ENCODE measurements at places on chromosomes 11 and 22. TPM values are rescaled to one million over a fixed set of nuclear protein-coding genes. Genes with fewer than 3 reads are reported as not detected.

The PRAME gene
- total RNA-seq, result not detected

The SLC5A4 gene
- total RNA-seq, result 0.06 TPM

The FOLR2 gene
- total RNA-seq, result not detected

The RIN1 gene
- 2.6 TPM for total RNA-seq

The GRM5 gene
- not detected for total RNA-seq

The TCN2 gene
- total RNA-seq, result 66.5 TPM

The P4HA3 gene
- not detected for total RNA-seq

DNA sequence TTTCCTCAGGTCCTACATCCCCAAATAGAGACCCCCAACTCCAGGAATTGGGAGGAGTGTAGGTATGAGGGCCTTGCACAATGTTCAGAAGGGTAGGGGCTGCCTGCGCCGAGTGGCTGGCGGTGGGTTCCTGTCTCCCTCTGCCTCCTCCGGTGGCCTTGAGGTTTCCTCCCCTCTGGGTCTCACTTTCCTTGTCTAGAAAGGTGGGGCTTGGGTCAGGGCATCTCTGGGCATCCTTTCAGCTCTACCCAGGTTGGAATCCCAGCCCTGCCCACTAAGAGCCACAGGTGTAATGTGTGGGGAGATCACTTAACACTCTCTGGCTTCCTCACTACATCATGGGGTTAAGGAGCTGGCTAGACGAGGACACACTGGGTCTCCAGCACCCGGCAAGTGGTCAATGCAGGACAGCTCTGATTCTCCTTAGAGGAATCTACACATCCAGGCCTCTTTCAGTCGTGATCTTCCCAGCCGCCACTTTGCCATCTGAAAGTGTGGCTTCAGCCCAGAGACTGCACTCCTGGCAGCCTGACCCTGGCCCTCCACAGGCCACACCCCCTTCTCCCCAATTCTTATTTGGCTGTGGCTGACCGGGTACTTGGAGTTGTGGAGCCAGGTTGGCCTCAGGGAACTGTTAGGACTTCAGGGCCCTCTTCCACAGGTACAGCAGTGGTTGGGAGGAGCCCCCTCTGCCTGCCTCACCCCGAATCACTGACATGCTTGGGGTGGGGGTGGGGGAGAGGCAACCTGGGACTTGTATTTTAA lies 22.1 kb downstream of the PRDM11 start:
- no peak overlapping the region for H3K27ac ChIP-seq
- no peak overlapping the region for H3K4me3 ChIP-seq
- H3K4me1 ChIP-seq, result no peaks in the 10 kb centered on the region
- no peaks in the 10 kb centered on the region for H3K27me3 ChIP-seq

- H3K27me3 ChIP-seq, result no peaks in the 10 kb centered on the region
- H3K4me3 ChIP-seq, result no peak overlapping the region
- no peak overlapping the region for H3K27ac ChIP-seq
- no peaks in the 10 kb centered on the region for H3K36me3 ChIP-seq
- no peak for DNase-seq
Observed at GRCh38 chr11:69554849-69555248, 73.4 kb downstream of the LINC01488 start.

DNA sequence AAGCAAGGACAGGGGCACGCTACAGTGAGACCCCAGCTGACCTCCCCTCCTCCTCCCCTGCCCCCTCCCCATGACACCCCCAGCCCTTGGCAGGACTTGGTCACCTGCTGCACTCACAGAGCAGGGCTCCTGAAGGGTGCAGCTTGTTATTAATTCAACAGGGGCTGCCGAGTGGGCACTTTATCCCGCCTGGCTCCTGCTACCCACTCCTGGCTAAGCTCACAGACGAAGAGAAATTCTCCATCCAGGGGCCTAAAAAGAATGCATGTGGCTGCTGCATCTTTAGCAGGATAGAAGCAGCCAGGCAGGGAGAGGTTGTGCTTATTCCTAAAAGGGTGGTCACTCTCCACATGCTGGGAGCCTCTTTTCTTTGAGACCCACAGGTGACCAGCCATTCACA lies 40.3 kb downstream of the GALNT18 start:
- H3K36me3 ChIP-seq, result no peaks in the 10 kb centered on the region
- H3K27me3 ChIP-seq, result no peaks in the 10 kb centered on the region
- no peak for DNase-seq

GRCh38 chr11:9780929-9781328 lies 117.1 kb downstream of the SWAP70 start:
- no peak for DNase-seq
- no peak overlapping the region for H3K4me3 ChIP-seq
- H3K4me1 ChIP-seq, result peaks cover 13% of the 10 kb centered on the region
- H3K27ac ChIP-seq, result no peak overlapping the region

- DNase-seq, result no peak
- no peaks in the 10 kb centered on the region for H3K36me3 ChIP-seq
- peaks cover 23% of the 10 kb centered on the region for H3K4me1 ChIP-seq
- H3K27me3 ChIP-seq, result no peaks in the 10 kb centered on the region
- peak overlapping the region; percentile 96 for H3K27ac ChIP-seq
Observed at GRCh38 chr11:69658626-69659450, 16.3 kb downstream of the LTO1 start.

- H3K4me3 ChIP-seq, result no peak overlapping the region
- H3K27me3 ChIP-seq, result peaks cover 63% of the 10 kb centered on the region
- no peaks in the 10 kb centered on the region for H3K36me3 ChIP-seq
Observed at GRCh38 chr11:81647374-81647773, 1086.3 kb downstream of the FAM181B start.

DNA sequence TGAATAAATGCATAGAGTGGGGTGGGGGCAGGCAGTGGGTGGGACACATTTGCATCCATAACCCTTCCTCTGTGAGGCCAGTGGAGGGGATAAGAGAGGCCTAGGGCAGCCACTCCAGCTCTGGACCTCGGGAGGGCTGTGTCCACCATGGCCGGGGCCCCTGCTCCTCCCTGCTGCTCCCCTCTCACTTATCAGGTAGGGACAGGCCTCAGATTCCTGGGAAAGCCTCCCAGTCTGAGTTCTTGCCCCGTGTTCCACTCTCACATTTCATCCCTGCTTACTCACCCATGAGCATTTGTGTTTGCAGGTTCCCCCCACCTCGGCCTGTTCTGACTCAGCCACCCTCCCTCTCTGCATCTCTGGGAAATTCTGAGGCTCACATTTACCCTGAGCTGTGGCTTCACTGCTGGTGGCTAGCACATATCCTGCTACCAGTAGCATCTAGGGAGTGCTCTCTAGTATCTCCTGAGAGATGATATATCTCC lies 128.7 kb upstream of the TOP3B start:
- no peak for DNase-seq
- no peak overlapping the region for H3K27ac ChIP-seq
- no peak overlapping the region for H3K4me3 ChIP-seq
- peaks cover 78% of the 10 kb centered on the region for H3K27me3 ChIP-seq

DNA sequence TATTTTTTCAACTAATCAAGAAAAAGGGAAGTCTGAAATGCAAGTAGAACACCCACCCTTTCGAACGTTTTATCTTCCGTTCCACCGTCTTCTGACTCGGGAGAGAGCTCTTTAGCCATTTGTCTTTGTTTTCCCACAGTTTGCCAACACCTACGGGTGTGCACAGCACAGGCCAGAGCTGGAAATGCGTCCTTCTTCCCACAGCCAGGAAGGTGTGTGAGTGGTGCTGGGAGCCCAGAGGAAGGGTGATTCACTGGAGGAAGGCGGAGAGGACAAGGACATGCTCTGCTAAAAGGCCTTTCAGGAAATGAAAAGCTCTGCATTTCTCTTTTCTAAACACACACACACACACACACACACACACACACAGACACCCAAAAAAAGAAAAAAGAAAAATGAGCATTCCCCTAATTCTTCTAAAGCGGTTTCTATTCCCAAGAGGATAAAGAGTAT lies 18.5 kb downstream of the ENDOD1 start:
- no peak overlapping the region for H3K27ac ChIP-seq
- H3K4me1 ChIP-seq, result peaks cover 34% of the 10 kb centered on the region
- DNase-seq, result peak; percentile 5
- no peaks in the 10 kb centered on the region for H3K36me3 ChIP-seq
- H3K4me3 ChIP-seq, result no peak overlapping the region

GRCh38 chr11:64485074-64485473 lies 105.9 kb upstream of the SLC22A12 start:
- no peak overlapping the region for H3K27ac ChIP-seq
- no peaks in the 10 kb centered on the region for H3K36me3 ChIP-seq
- peaks cover 11% of the 10 kb centered on the region for H3K27me3 ChIP-seq
- DNase-seq, result no peak
- H3K4me1 ChIP-seq, result no peaks in the 10 kb centered on the region

DNA sequence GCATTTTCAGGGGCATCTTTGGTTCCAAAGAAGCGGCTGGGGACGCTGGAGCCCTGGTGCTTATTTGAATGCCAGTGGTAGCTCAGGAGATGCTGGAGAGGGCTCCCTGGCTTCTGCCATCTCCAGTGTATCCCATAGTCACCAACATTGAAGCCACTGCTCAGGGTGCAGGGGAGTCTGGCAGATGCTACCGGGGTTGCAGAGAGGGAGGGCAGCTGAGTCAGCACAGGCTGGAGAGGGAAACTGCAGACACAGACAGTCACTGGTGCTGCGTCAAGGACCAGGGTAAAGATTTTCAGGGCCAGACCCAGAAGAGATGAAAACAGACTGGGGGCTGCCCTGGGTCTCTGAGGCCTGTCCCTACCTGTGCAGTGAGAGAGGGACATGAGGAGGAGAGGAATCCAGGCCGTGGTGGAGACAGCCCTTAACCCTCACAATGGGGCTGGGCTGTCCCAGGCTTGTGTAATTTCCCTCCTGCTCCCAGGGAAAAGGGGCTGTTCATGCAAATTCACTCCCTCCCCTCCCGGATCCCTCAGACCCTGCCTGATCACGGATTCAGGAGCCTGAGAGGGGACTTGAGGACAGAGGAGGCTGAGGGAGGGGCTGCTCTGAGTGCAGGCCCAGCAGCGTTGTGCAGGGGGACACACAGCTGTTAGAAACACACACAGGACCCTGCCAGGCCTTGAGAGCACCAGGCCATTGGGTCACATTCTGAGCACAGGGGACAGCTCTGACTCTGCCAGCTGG lies 126.9 kb upstream of the GRK3 start:
- peak; percentile 72 for DNase-seq
- no peak overlapping the region for H3K27ac ChIP-seq
- no peaks in the 10 kb centered on the region for H3K36me3 ChIP-seq
- no peak overlapping the region for H3K4me3 ChIP-seq

DNA sequence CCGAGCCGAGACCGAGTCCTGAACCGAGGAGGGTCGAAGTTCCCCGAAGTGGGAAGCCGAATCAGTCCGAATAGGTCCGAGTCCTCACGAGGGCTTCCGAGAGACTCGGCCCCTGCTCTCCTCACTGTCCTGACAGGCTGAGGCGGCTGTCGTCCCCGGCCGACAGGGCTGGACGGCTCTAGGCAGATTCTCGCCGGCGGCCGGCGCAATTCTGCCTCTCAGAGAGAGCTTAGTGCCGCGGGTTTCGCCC lies 191 bp upstream of the DEAF1 start:
- H3K4me3 ChIP-seq, result peak overlapping the region; percentile 77
- peaks cover 22% of the 10 kb centered on the region for H3K4me1 ChIP-seq
- DNase-seq, result no peak
- H3K27me3 ChIP-seq, result no peaks in the 10 kb centered on the region

GRCh38 chr11:19551457-19551856 lies 161.2 kb upstream of the NAV2 start:
- H3K27ac ChIP-seq, result no peak overlapping the region
- H3K36me3 ChIP-seq, result no peaks in the 10 kb centered on the region
- DNase-seq, result no peak
- no peaks in the 10 kb centered on the region for H3K27me3 ChIP-seq

DNA sequence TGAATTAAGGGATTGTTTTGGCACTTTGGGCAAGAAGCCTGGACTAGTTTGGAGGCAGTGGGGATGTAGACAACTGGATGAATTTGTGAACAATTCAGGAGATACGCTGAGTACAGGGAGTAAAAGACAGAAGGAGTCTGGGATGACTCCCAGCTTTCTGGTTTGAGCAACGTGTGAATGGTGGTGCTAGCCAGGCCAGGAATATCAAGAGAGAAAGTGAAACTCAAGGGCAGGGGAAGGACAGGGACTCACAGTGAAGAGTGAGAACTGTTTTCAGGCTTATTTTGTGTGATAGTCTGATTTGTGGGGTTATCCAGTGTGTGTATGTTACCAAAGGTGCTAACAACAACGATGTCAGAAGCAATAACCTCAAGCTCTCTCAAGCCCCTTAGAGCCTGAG lies 15.9 kb downstream of the CHRM1 start:
- no peak overlapping the region for H3K4me3 ChIP-seq
- H3K27ac ChIP-seq, result no peak overlapping the region
- H3K27me3 ChIP-seq, result no peaks in the 10 kb centered on the region
- no peak for DNase-seq

DNA sequence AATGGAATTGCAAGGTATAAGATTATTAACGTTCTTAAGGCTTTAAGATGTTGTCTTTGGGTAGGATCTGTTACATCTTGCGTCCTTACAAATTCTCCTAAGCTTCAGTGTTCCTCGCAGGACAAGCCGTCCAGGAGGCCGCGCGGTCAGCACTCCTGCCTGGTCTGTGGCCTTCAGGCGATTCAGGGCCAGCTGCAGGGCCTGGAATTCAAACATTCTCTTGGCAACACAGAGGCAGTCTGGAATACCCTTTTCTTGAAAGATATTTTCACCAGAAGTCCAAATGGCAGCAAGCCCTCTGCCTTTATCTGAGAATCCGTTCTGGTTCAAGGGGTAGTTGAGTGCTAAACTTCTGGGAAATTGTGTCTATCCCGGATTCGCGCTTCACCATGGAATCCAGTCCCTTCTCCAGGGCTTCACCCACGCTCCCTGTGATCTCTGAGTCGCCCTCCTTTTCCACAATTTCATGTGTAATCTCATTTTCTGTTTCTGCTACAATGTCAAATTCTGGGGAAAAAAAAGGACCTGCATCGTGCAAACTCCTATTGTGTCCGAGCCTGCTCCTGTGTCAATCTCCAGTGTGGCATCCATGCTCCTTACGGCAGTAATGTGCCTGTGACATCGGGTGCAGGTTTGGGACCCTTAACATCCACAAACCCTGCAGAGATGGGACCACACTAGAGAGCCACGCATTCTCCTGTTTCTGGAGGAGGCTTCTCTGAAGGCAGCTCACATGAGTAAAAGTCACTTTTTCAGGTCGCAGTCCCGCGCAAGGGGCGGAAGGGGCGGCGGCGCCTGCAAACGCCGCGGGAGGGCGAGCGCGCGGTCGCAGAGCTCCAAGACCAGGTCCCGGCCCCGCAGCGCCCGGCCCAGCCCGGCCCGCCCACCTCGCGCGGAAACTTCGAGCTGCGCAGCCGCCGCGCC lies 25.4 kb upstream of the SORL1 start:
- H3K27me3 ChIP-seq, result peaks cover 18% of the 10 kb centered on the region
- DNase-seq, result peak; percentile 75
- peak overlapping the region; percentile 37 for H3K4me3 ChIP-seq
- H3K4me1 ChIP-seq, result peaks cover 12% of the 10 kb centered on the region
- H3K27ac ChIP-seq, result no peak overlapping the region

- H3K27ac ChIP-seq, result no peak overlapping the region
- H3K27me3 ChIP-seq, result no peaks in the 10 kb centered on the region
- H3K36me3 ChIP-seq, result no peaks in the 10 kb centered on the region
- peaks cover 6% of the 10 kb centered on the region for H3K4me1 ChIP-seq
Observed at GRCh38 chr22:45998638-45999378, 21.8 kb upstream of the WNT7B start.
